T-helper 17 cell (primary cell): ENCODE measurements at places on chromosomes 7 and 10. TPM values are rescaled to one million over a fixed set of nuclear protein-coding genes. Genes with fewer than 3 reads are reported as not detected.

DNA sequence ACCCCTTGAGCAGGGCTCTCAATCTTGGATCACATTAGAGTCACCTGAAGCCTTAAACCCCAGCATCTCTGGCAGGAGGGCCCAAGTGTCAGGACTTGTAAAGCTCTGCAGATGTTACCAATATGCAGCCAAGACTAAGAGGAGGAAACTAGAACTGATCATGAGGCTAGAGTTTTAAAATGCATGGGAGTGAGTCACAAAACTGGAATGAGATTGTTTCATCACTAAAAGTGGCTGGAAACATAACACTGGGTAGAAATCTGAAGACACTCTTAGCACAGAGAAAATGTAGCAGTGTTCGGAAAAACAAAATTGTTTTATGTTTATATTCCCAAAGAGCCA, 63.3 kb upstream of the GHITM start:
- DNase-seq: no peak

Gene AOC1
- total RNA-seq: not detected

GRCh38 chr10:131820626-131821025, 80.2 kb upstream of the PPP2R2D start:
- no peak for DNase-seq

DNA sequence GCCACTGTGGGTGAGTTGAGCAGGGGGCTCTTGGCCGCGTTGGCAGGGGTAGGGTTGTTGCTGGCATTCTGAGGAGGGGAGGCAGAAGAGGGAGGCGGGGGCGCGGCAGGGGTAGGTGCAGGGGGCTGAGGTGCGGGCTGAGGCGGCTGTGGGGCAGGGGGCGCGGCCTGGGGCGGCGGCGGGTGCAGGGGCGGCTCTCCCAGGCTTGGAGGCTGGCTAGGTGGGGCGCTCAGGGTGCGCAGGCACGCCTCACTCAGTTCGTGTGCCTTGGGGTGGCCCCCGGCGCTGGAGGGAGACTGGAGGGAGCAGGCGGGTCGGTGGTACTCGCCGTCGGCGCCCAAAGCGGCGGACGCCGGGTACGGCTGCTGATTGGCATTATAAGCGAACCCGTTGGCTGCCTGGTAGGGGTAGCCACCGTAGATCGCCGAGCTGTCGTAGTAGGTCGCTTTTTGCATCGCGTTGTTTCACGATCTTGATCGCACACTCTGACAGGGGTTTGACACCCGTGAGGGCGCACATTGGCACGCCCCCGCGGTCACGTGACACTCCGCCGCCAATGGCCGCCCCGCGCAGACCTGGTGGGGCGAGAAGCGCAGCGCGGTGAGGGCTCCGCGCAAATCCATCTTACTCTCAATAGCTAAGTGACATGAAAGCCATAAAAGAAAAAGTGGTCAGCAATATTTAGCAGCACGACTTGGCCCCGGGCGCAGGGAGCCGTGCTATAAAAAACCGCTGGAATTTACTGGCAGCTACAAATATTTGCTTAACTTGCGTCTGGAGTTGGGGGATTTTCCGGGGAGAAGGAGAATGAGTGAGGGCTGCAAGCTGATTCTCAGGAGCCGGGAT, 7.9 kb upstream of the HOXA2 start:
- DNase-seq: no peak

- no peak for DNase-seq
Observed at GRCh38 chr10:279232-279631, 144.0 kb downstream of the ZMYND11 start.

Gene LRRC61
- total RNA-seq: 6.4 TPM

GRCh38 chr7:133389727-133390126, 136.8 kb downstream of the EXOC4 start:
- no peak for DNase-seq

DNA sequence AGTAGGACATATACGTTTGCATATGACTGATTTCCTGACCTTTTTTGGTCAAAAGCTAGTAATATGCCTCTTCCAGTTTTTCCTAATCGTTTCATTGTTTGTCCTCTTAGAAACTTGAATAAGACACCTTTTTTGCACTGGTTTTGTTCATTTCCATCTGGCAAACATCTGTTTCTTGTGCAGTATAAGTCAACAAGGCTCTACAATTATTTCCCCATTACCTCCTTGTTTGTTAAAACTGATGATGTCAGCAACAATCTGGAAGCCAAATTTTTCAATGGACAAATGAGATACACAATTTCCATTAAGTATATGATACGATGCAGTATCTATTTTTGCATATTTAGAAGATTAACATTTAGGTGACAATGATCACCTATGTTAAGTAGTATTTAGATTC, 148.8 kb downstream of the NRBF2 start:
- no peak for DNase-seq

GRCh38 chr7:108515013-108515412, 10.9 kb downstream of the PNPLA8 start:
- no peak for DNase-seq

DNA sequence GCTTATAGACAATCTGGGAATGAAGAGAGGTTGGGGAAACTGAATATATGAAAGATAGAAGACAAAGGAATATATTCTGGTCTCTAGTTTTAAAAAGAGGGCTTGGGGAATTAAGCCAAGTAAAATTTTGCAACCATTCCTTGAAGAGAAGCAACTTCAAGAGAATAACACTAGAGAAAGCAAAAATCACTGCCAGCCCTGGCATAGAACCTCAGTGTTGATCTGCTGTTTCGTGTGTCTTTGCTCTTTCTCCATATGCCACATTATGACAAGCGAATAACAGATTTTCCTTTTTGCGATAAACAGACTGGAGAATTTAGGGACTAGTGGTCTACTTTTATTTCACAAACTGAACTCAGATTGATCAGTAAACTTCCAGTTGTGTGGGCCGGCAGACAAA, 132.7 kb downstream of the XPNPEP1 start:
- DNase-seq: no peak

DNA sequence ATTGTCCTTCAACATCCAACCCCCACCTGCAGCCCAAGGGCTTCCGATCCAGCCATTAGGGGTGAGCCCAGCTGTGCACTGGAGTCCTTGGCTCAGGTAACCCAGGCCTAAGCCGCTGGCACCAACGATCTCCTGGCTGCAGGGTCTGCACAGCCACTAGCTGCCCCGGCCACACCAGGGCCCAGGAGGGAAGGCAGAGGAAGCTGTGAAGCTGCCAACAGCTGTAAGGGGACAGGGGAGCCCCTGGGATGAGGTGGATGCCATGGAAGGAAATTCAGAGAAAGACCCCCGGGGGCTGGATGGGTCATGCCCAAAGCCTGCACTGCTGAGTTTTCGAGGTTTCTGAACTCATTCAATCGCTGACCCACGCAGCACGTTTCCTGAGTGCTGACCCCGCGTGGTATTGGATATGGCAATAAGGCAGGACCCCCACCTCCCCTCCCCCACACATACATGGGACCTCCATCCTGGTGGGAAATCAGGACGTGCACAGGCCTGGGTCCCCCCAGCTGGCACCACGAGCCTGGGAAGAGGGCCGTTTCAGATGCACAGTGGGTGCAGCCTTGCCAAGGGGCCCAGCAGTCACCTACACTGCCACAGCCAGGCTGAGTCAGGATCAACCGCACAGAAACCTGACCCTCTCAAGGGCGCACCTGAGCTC, 170.3 kb downstream of the DIP2C start:
- DNase-seq: no peak

DNA sequence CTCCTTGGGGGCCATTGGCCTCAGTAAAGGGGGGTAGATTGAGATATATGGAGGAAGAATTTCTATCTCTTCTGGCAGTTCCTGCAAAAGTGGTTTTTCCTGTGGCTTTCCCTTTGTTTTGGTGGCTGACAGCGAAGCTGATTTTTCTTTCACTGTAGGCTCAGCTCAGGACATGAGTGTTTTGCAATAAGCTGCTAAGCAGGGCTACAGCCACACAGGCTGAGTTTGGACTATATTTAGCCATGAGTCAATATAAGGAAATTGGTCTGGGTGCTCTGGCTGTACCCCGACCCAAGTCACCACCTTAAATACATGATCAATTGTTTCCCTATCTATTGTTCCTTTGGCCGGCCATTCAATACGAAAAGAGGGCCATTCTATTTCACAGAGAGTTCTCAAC, 212.7 kb upstream of the KCND2 start:
- no peak for DNase-seq

Gene PRPS1L1
- total RNA-seq: not detected

DNA sequence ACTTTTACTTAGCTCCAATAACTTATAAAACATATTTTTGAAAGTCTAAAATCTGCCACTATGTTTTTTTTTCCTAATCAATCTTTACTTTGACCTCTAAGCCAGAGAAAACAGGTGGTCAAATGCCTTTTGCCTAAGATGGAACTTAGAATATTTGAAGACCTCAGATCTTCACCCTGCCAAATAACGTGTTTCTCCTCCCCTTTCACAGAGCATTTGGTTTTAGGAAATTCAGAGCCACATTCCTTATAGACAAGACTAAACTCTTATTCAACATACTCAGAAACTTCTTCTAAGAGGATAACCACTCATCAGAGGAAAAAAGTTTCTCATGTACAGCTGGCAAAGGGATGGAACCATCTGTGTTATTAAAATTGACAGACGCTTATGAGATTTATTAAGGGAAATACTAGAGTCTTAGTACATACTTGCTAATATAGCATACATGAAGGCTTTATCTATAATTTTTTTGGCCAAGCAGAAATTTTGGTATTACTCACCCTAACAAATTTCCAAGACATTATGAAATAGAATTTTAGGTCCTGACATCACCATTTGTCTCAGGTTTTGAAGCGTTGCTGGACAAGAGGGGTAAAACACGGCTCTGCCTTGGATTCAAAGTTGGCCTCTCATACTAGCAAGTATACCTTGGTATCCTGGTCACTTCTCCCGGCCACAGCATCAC, 2.6 kb upstream of the EGFR start:
- DNase-seq: no peak

Gene EPO
- not detected for total RNA-seq

GRCh38 chr10:123639131-123639530, 27.0 kb upstream of the GPR26 start:
- DNase-seq: no peak

Gene PKD2L1
- total RNA-seq: not detected

DNA sequence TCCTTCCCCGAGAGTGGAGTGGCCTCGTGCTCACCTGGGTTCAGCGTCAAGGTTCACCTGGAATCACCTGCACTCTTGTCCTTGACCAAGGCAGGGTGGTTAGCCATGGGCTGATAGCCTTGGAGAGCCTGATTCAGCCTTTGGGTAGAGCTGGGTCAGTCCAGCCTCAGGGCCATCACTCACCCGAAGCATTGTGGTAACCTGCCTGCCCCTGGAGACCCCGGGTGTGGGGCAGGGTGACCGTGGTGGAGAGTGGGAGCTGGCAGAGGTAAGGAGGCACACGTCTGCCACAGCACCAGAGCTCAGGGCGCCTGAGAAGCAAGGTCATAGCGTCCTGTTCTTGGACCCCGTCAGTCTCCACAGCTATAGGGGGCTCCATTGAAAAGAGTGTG, 27.8 kb upstream of the WDFY4 start:
- DNase-seq: no peak

GRCh38 chr7:50303335-50304128, 984 bp upstream of the IKZF1 start:
- DNase-seq: no peak

Gene ADIRF
- total RNA-seq: 0.42 TPM

- DNase-seq: no peak
Observed at GRCh38 chr7:39536951-39537350, 29.3 kb upstream of the YAE1 start.

Gene UCN3
- total RNA-seq: not detected

DNA sequence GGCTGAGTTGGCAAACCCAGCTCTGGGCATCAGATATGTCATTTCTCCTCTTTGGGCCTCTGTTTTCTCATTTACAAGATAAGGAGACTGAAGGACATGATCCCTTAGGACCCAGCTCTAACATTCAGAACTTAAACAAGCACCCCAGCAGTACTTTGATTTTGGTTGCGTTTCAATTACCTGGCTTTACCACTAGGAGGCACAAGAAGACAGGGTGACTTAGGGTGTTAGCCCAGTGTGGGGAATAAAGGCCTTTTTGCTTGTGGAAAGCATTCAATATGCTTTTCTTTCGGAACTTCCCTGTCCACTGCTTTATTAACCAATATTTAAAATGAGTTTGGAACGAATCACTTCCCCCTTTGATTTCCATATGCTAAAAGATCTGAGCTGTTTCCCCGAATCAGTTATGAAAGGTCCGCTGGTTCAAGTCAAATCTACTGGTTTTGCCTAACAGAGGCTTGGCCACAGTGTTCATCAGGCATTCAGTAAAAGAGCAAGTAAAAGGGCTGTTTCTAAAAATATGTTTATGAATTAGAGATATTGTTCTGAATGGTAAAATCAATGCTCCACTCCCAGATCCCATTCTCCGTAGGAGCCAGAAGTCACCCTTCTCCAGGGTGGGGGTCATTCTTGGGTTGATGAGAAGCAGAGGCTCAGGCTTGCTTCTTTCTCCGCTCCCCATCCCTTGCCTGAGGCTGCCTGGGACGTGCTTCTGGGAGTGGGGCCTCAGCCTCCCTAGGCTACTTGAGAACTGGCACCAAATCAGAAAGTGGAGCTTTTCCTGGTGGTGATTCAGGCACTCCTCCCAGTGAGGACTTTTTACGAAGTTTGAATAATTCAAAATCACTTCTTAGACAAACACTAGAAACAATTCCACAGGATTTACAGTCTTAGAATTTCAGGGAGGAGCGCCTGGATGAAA, 105.5 kb downstream of the MYOF start:
- DNase-seq: no peak

DNA sequence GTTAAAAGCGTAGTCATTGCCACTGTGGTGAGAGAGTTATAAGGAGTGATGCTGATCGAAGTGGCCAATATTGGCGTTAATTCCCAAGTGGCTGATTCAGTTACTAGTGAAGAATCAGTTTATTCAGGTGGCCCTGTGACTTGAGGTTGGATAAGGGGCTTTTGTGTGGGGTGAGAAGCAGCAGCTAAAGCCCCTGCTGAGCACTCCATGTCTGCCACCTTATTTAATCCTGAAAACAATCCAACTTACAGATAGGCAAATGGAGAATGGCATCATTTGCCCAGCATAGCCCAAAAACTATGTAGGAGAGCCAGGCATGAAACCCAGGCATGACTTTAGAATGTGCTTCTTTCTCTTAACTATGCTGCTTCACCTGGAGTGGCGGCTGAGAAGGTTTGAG, 222.8 kb upstream of the KLF6 start:
- DNase-seq: no peak

GRCh38 chr7:112080978-112081377, 125.2 kb downstream of the DOCK4 start:
- no peak for DNase-seq

Gene DKK1
- total RNA-seq: not detected

GRCh38 chr7:65317372-65317771, 56.3 kb upstream of the ZNF92 start:
- DNase-seq: no peak

Gene NRAP
- total RNA-seq: not detected

Gene ANAPC16
- 69.5 TPM for total RNA-seq

GRCh38 chr7:50335795-50336754, 31.6 kb downstream of the IKZF1 start:
- DNase-seq: peak; percentile 66

GRCh38 chr7:74039337-74039736, 11.4 kb downstream of the ELN start:
- no peak for DNase-seq

DNA sequence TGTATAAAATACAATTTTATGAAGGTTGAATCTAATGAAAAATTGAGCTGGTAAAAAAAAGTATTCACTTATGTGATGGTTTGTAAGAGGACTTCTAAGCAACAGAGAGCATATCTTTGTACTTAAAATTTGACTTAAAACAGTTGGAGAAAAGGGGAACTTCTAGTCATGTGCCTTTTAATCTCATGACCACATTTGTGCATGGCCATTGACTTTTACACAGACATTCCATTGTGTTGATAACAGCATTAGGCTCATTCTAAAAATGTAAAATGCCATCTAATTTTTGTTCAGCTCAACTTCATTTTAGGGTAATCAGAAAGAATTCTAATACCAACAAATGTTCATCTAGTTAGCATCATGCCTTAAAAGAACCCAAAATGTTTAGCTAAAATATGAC, 119.9 kb downstream of the HPSE2 start:
- DNase-seq: no peak
